Activated T-cell treated with anti-CD3 and anti-CD28 coated beads, Interleukin-2, amount 50 U/mL, for 72 hours (primary cell): ENCODE measurements at places on chromosomes 13 and 19.

DNA sequence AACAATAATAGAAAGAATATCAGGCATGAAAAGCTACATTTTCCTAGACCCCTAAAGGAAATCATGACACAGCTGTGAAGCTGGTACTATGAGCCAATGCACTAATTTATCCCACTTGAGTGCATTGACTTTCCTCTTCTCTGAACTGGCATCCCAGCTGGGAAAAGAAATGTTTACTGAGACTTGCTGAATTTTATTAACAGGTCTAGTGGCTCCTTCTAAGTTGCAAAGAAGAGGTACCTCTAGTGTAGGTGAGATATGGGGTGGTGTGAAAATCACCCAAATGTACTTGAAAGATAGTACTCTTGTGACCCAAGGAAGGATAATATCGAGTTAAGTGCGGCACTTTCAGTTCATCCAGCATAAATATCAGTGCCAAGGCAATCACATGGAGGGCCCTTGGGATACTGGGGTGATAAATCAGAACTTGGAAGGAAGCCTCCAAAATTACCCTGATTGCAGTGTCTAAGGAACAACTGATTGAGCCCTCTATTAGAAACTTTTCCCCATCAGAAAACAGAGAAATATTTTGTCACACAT, 369.2 kb downstream of the PCDH9 start:
- no peaks in the 10 kb centered on the region for H3K27me3 ChIP-seq
- H3K36me3 ChIP-seq: no peaks in the 10 kb centered on the region
- no peak overlapping the region for H3K27ac ChIP-seq
- no peak overlapping the region for H3K4me3 ChIP-seq
- no peak for DNase-seq

DNA sequence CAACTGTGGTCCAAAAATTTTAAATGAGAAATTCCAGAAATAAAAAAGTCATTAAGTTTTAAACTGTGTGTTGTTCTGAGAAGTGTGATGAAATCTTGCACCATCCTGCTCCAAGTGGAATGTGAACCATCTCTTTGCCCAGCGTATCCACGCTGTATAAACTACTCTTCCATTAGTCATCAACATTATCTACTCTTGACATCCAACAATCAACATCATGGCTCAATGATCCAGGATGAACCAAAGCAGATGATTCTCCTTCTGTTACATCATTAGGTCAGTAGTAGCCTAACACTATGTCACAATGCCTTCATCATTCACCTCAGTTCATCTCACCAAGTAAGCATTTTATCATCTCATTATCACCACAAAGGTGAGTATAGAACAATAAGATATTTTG, 55.3 kb downstream of the SUCLA2 start:
- H3K4me1 ChIP-seq: no peaks in the 10 kb centered on the region
- peak overlapping the region; percentile 27 for H3K27ac ChIP-seq
- peaks cover 21% of the 10 kb centered on the region for H3K36me3 ChIP-seq
- H3K27me3 ChIP-seq: no peaks in the 10 kb centered on the region
- H3K4me3 ChIP-seq: no peak overlapping the region

GRCh38 chr19:18304208-18304457, 18.7 kb downstream of the LSM4 start:
- H3K4me3 ChIP-seq: peak overlapping the region; percentile 99
- H3K27ac ChIP-seq: peak overlapping the region; percentile 70
- H3K4me1 ChIP-seq: peaks cover 47% of the 10 kb centered on the region
- DNase-seq: no peak
- no peaks in the 10 kb centered on the region for H3K27me3 ChIP-seq
- peaks cover 2% of the 10 kb centered on the region for H3K36me3 ChIP-seq

GRCh38 chr19:6416658-6417405, 7.8 kb downstream of the KHSRP start:
- no peak overlapping the region for H3K4me3 ChIP-seq
- DNase-seq: no peak

GRCh38 chr13:21812192-21812626, 141.3 kb downstream of the FGF9 start:
- DNase-seq: no peak
- H3K27ac ChIP-seq: no peak overlapping the region
- H3K27me3 ChIP-seq: peaks cover 20% of the 10 kb centered on the region

DNA sequence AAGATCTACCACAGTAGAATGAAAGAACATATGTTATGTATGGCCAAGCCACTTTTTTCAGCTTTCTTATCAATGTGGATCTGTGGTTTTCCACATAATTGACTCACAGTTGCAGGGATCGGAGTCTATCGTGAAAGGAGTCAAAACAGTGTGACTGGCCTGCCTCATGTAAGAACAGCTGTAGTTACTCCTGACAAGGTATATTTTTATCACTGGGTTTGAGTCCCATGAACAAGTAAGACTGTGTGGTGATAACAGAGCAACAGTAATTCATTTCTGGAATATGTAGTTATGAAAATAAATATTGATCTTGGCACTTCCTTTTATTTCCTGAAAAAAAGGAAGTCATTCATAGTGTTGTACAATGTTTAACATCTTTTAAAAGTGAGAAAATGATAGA, 416.6 kb downstream of the KLF12 start:
- DNase-seq: peak; percentile 14
- H3K36me3 ChIP-seq: peaks cover 16% of the 10 kb centered on the region
- H3K4me1 ChIP-seq: peaks cover 66% of the 10 kb centered on the region
- H3K4me3 ChIP-seq: no peak overlapping the region

GRCh38 chr19:5145521-5146511, 176.9 kb downstream of the KDM4B start:
- H3K36me3 ChIP-seq: no peaks in the 10 kb centered on the region
- H3K27ac ChIP-seq: no peak overlapping the region
- no peak for DNase-seq
- no peaks in the 10 kb centered on the region for H3K27me3 ChIP-seq
- H3K4me1 ChIP-seq: peaks cover 8% of the 10 kb centered on the region
